ENCODE measurements at places on chromosomes 3 and 15.

DNA sequence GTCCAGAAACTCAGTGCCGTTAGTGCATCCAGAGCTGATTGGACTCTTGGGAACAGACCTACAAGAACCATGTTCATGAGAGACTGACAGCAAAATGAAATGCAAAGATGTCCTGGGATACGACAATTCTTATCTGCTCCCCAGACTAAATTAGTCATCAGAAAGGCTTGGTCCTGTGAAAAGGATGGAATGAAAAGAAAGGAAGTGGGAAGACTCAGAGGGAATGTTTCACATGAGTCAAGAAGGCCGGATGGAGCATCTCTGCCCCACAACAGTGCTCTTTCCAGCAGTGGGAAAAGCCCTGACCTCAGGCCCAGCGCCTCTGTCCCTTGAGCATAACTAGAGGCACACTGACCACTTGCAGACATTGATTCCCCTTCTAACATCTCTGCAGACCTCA, 39.3 kb upstream of the UACA start:
- DNase-seq, result no peak
- H3K36me3 ChIP-seq, result no peaks in the 10 kb centered on the region
- H3K27me3 ChIP-seq, result peaks cover 2% of the 10 kb centered on the region
- peaks cover 3% of the 10 kb centered on the region for H3K4me1 ChIP-seq

- peak overlapping the region; percentile 39 for H3K27ac ChIP-seq
- no peak overlapping the region for H3K4me3 ChIP-seq
- no peaks in the 10 kb centered on the region for H3K27me3 ChIP-seq
- H3K36me3 ChIP-seq, result peaks cover 1% of the 10 kb centered on the region
- no peak for DNase-seq
- H3K4me1 ChIP-seq, result peaks cover 59% of the 10 kb centered on the region
Measured at GRCh38 chr15:52008359-52008697, 10.7 kb upstream of the MAPK6 start.

GRCh38 chr3:16928386-16929132, 43.8 kb downstream of the PLCL2 start:
- H3K4me3 ChIP-seq, result no peak overlapping the region
- H3K27ac ChIP-seq, result no peak overlapping the region
- peaks cover 31% of the 10 kb centered on the region for H3K36me3 ChIP-seq
- DNase-seq, result no peak
- peaks cover 25% of the 10 kb centered on the region for H3K4me1 ChIP-seq

DNA sequence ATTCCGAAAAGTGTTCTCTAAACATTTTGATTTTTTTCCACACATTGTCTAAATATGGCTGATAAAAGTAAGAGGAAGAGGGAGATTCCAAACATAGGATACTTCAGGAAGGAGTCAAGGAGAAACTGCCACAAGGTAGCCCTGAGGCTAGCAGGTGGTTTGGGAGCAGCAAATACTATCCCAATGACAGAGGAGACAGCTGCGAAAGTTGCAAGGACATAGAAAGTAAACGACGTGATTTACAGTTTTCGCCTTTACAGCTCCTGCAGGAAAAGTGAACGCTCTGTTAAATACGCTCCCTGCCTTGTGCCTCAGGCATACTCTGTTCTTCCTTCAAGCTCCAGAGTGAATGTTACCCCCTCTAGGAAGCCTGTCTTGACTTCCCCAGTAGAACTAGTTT, 3.7 kb upstream of the FETUB start:
- H3K4me3 ChIP-seq, result no peak overlapping the region
- peaks cover 13% of the 10 kb centered on the region for H3K27me3 ChIP-seq
- no peaks in the 10 kb centered on the region for H3K4me1 ChIP-seq
- no peak for DNase-seq
- no peaks in the 10 kb centered on the region for H3K36me3 ChIP-seq

GRCh38 chr3:13080591-13080990, 7.4 kb upstream of the IQSEC1 start:
- peaks cover 9% of the 10 kb centered on the region for H3K27me3 ChIP-seq
- no peak overlapping the region for H3K27ac ChIP-seq
- H3K4me3 ChIP-seq, result no peak overlapping the region
- H3K4me1 ChIP-seq, result peaks cover 31% of the 10 kb centered on the region
- no peaks in the 10 kb centered on the region for H3K36me3 ChIP-seq
- no peak for DNase-seq

GRCh38 chr15:98774756-98775497, 126.6 kb downstream of the IGF1R start:
- peaks cover 2% of the 10 kb centered on the region for H3K27me3 ChIP-seq
- H3K4me1 ChIP-seq, result peaks cover 27% of the 10 kb centered on the region
- H3K36me3 ChIP-seq, result no peaks in the 10 kb centered on the region

DNA sequence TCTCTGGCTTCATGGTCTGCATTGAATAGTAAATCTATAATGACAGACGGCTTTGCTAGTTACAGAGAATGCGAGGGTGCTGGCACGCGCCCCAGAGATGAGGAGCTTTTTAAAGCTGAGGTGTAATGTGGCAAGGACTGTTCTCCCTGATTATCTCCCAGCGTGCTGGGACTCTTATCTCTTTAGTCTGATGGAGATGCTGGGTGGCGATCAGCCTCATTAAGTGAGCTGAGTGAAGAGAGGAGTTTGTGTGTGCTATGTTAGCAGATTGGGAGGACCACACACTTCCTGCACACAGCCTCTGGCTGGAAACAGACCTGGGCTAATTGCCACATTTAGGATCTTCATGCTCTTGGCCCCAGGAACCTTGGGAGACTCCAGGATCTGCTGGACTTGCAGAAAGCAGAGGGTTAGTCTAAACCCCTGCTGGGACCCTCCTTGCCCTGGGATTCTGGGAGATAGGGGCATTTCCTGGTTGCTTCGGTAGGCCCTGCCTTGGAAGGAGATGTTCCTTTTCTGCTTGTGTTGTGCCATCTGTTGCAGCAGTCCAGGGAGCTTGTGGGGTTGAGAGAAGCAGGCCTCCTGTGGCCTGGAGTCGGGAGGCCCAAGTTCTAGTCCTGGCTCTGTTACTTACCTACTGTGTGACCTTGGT, 15.0 kb downstream of the PDIA5 start:
- no peak overlapping the region for H3K4me3 ChIP-seq
- H3K27me3 ChIP-seq, result no peaks in the 10 kb centered on the region
- no peaks in the 10 kb centered on the region for H3K36me3 ChIP-seq

- peaks cover 9% of the 10 kb centered on the region for H3K27me3 ChIP-seq
- DNase-seq, result no peak
- H3K27ac ChIP-seq, result no peak overlapping the region
- H3K4me1 ChIP-seq, result no peaks in the 10 kb centered on the region
- no peaks in the 10 kb centered on the region for H3K36me3 ChIP-seq
Measured at GRCh38 chr15:48577469-48577868, 68.0 kb downstream of the FBN1 start.

GRCh38 chr3:16183601-16184270, 9.3 kb downstream of the GALNT15 start:
- no peak overlapping the region for H3K4me3 ChIP-seq
- no peak for DNase-seq
- H3K27me3 ChIP-seq, result peaks cover 6% of the 10 kb centered on the region
- H3K27ac ChIP-seq, result no peak overlapping the region
- peaks cover 4% of the 10 kb centered on the region for H3K4me1 ChIP-seq

DNA sequence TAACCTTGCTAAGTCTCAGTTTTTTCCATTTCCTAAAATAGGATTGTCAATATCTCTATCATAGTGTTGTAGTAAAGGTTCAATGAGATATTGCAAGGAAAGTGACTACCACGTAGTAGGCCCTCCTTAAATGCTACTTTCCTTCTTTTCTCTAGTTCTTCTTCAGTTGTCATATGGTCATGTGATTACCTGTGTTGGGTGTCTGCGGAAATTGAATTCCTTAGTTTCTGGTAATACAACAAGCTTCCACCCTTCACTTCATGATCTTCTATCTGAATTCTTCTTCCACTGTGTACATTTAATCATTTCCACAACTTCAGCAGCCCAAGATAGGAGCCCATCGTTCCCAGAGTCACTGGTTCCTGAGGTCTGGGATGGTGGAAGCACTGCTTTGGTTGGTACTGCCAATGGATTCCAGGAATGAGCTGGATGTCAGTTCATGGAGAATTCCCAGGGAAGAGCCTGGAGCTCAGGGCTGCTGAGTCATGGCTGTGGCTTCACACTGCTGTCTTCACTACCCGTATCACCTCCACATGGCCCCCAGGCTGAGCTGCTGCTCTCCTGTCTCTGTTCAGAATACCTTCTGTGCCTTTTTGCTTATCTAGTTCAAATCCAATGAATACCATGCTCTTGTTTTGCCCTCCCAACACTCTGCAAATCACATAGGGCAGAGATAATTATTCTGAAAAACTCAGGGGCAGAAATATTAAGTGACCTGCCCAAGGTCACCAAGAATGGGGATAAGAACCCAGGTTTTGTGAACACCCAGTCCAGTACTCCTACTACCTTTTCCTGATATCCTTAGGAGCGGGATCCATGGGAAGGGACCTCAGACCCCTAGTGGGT, 98.6 kb downstream of the RPL39L start:
- H3K27me3 ChIP-seq, result no peaks in the 10 kb centered on the region
- peaks cover 79% of the 10 kb centered on the region for H3K36me3 ChIP-seq
- peak overlapping the region; percentile 15 for H3K4me3 ChIP-seq
- no peak for DNase-seq

DNA sequence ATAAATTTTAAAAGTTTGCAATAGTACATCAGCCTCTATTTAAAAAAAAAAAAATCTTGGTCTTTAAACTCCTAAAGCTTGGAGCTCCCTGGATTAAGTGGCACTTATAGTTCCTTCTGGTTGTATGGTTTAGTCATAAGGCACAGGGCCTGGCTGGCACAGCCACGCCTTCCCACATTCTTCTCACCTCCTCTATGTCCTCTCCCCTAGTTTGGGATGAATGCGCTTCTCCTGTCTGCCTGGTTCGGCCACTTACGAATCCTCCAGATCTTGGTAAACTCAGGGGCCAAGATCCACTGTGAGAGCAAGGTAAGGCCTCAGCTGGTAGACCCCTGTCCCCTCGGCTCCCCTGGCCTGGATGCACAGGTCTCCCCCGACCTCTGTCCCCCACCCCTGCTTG, 10.0 kb downstream of the ANKDD1A start:
- no peak overlapping the region for H3K27ac ChIP-seq
- no peak for DNase-seq
- H3K36me3 ChIP-seq, result no peaks in the 10 kb centered on the region
- no peaks in the 10 kb centered on the region for H3K27me3 ChIP-seq
- H3K4me1 ChIP-seq, result peaks cover 17% of the 10 kb centered on the region

DNA sequence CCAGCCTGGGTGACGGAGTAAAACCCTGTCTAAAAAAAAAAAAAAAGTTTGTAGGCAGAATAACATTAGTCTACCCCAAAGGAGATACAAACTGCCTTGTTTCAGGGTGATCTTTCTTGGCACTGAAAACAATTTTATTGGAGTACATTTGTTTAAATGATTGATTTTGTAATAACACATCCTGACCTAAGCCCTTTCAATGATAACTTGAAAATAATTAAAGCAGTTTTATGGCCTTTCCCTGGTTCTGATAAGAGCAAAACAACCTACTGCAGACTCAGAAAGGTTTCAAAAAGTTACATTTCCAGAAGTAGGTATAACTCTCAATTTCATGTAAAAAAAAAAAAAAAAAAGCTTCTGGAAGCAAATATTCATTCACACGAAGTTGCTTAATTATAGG, 164.4 kb downstream of the ISL2 start:
- no peak for DNase-seq
- H3K4me1 ChIP-seq, result no peaks in the 10 kb centered on the region
- H3K27me3 ChIP-seq, result no peaks in the 10 kb centered on the region
- H3K27ac ChIP-seq, result no peak overlapping the region
- H3K4me3 ChIP-seq, result no peak overlapping the region

DNA sequence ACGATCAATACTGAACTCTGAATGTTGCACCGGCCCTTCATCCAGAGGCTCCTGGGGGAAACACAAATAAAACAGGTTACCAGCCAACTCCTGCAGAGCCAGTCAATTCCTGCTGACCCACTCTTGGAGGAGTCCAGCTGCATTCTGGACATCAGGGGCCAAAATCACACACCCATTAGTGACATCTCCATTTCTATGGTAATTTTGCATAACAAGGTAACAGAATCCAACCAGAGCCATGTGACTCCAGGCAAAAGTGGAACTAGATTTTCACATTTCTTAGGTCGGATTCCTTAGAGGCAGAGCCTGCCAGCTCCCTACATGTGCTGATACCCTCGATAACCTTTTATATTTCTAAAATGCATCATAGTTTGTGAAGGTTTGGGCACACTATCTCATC, 119.2 kb upstream of the CTNNB1 start:
- H3K27ac ChIP-seq, result no peak overlapping the region
- no peaks in the 10 kb centered on the region for H3K36me3 ChIP-seq
- no peaks in the 10 kb centered on the region for H3K4me1 ChIP-seq

DNA sequence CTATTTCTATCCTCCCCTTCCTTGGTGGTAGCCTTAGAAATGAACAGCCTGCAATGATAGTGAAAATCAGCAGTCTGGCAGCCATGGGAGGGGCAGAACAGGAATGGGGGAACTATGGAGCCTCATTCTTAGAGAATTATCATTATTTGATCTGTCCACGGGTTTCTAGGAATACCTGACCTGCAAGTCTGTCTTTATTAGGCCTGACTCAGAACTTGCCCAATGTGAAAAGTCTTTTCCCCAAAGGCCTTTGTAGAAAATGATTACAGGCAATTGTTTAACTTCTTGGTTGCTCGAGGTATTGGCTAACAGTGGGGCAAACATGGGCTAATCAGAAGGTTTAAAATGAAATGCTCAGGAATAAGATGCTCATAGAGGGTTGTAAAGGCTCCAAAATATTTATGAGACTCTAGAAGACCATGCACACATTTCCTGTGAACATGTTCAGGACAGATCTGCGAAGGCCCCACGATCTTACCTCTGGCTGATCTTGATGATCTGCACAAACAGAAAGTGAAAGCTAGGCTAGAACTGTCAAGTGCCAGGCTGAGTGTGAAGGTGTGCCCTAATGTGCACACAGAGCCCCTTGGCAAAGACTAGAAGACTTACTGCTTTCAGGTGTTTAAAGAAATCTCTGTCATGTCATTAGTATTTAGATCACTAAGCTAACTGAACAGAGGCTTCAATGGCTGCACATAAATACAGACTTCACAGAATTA, 39.6 kb upstream of the LAMP3 start:
- H3K4me1 ChIP-seq, result peaks cover 13% of the 10 kb centered on the region
- no peaks in the 10 kb centered on the region for H3K27me3 ChIP-seq

GRCh38 chr3:21533002-21533401, 218.0 kb downstream of the ZNF385D start:
- H3K27me3 ChIP-seq, result no peaks in the 10 kb centered on the region
- H3K27ac ChIP-seq, result no peak overlapping the region
- H3K4me3 ChIP-seq, result no peak overlapping the region
- no peaks in the 10 kb centered on the region for H3K36me3 ChIP-seq
- DNase-seq, result no peak

GRCh38 chr3:60536420-60536819, 714.8 kb downstream of the FHIT start:
- no peak overlapping the region for H3K4me3 ChIP-seq
- no peaks in the 10 kb centered on the region for H3K4me1 ChIP-seq
- H3K27me3 ChIP-seq, result no peaks in the 10 kb centered on the region
- DNase-seq, result no peak
- no peaks in the 10 kb centered on the region for H3K36me3 ChIP-seq

DNA sequence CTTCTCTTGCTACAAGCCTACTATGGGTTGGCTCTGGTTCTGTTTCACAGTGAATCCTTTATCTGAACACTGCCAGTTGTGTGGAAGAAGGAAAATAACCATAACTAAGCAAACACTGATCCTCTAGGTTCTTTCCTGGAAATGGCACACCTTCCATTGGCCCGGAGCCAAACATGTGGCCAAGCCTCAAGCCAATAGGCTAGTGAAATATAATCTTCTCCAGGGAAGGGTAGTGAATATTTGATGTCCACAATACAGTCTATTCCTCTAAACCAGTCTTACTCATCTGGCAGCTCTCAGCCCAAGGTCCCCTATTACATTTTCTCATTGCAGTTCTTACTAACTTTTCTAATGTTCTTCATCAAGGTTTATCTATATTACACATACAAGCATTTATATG, 921.3 kb downstream of the TUSC7 start:
- no peaks in the 10 kb centered on the region for H3K4me1 ChIP-seq
- no peak for DNase-seq

Data from activated CD8-positive, alpha-beta T cell treated with anti-CD3 and anti-CD28 coated beads, Interleukin-2, amount 10 ng/mL, durations not matched to agents 7 days and 5 days (primary cell).